ENCODE measurements at places on chromosomes 1 and 21.

GRCh38 chr1:233759665-233760064 lies 144.8 kb upstream of the SLC35F3 start:
- no peak overlapping the region for H3K4me3 ChIP-seq
- no peaks in the 10 kb centered on the region for H3K27me3 ChIP-seq
- H3K36me3 ChIP-seq = no peaks in the 10 kb centered on the region
- no peak for DNase-seq

DNA sequence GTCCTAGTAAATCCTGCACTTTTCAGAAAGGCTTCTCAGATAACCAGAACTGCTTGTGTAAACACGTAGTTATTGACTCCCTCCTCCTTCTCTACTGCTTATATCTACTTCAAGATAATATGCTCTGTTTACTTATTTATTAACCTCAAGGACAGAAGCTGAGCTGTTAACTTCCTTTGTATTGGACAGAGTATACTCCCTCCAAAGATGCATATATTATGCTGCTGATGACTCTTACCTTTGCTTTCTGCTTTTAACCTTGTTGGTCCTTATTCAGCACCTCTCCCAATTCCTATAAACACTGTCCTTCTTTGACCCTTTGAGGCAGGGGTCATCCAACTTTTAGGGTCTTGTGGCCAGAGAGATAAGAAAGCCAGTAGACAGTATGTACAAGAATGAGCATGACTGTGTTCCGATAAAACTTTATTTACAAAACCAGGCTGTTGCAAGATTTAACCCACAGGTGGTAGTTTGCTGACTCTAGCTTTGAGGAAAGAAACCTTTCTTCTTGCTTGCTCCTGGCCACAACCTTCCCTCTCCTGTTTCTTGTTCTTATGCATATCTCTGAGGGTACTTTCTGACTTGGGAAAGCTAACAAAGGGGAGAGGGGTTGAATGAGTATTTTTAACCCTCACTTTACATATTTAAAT lies 4.9 kb downstream of the TPM3 start:
- H3K4me3 ChIP-seq = no peak overlapping the region
- H3K4me1 ChIP-seq = no peaks in the 10 kb centered on the region
- H3K27ac ChIP-seq = peak overlapping the region; percentile 84

DNA sequence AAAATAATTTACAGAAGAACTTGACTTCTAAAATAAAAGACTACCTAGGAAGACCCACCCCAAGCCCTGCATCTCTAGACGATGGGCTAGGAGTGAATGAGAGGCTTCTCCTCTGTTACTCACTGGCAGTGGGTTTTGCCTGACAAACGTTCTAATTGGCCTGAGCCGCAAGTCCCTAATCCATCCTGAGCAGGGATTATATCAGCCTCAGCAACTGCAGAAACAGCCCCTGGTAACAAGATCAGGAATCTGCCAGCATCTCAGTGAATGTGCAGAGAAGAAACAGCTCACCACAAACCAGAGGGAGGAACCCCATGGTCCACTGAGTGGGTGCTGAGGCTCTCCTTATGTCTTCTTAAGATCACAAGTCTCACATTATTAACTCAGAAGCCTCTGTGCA lies 240.6 kb downstream of the BRINP2 start:
- no peak for DNase-seq
- H3K4me1 ChIP-seq = no peaks in the 10 kb centered on the region
- H3K4me3 ChIP-seq = no peak overlapping the region
- H3K36me3 ChIP-seq = no peaks in the 10 kb centered on the region

DNA sequence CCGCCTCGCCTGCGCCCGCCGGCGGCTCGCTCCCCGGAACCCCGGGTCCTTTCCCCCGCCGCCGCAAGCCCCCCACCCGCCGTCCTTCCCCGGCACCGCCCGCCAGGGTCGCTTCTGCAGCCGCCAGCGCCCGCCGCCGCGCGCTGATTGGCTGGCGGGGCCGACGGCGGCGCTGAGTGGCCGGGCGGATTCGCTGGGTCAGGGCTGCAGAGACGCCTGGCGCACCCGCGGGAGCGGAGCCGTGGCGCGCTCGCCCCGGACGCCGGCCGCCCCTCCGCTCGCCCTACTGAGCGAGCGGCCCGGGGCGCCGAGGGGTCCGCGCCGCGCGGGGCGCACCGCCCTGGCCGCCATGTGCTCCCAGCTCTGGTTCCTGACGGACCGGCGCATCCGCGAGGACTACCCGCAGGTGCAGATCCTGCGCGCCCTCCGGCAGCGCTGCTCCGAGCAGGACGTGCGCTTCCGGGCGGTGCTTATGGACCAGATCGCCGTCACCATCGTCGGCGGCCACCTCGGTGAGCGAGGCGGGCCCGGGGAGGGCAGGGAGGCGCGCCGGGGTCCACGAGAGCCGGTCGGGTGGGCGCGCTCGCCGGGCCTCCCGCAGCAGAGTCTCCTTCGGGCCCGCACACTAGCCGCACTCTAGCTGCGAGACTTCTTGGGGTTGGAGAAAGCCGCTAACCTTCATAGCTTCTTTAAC lies at the start of gene RIMKLA:
Gene RIMKLA, plus strand, starts transcription at position 207 of the 694 bp plus-strand sequence. Its CDS starts 143 bp downstream, at position 350.
- no peaks in the 10 kb centered on the region for H3K4me1 ChIP-seq
- no peak within 1 kb of the TSS for H3K27ac ChIP-seq
- peaks cover 5% of the 10 kb centered on the region for H3K27me3 ChIP-seq
- no peaks in the 10 kb centered on the region for H3K36me3 ChIP-seq

DNA sequence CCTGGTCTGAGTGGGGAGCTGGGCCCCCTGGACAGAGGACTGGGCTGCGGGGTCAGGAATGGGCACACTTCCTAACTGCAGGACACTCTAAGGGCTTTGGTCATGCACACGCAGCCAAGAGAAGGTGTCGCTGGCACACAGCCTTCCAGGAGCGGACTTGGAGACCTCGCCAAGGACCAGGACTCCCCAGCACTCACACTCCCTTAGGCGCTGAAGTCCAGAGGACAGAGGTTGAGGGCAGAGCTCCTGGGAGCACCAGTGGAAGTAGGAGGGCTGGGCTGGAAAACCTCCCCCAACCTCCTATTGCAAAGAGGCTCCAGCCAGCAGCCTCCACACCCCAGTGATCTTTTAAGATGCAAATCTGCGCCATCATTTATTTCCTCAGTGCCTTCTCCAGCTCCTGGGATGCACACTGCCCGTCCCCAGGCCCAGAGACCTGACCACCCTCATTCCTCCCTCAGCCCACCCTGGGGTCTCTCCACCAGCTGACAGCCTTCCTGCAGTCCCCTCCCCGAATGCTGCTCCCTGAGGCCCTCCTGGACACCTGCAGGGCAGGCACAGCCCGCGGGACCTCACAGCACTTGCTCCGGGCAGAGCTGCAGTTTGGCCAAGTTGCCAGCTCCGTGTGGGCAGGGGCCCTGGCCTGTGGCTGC lies 3.0 kb downstream of the TSPEAR start:
- H3K4me1 ChIP-seq = peaks cover 16% of the 10 kb centered on the region
- no peak overlapping the region for H3K27ac ChIP-seq
- peaks cover 32% of the 10 kb centered on the region for H3K27me3 ChIP-seq
- H3K4me3 ChIP-seq = peak overlapping the region; percentile 10

GRCh38 chr1:11101347-11101746 lies 1.7 kb upstream of the EXOSC10 start:
- no peak overlapping the region for H3K27ac ChIP-seq
- no peaks in the 10 kb centered on the region for H3K27me3 ChIP-seq
- no peak for DNase-seq
- no peaks in the 10 kb centered on the region for H3K4me1 ChIP-seq

- no peak overlapping the region for H3K27ac ChIP-seq
- no peak overlapping the region for H3K4me3 ChIP-seq
- no peak for DNase-seq
- H3K36me3 ChIP-seq = no peaks in the 10 kb centered on the region
- H3K27me3 ChIP-seq = no peaks in the 10 kb centered on the region
These were observed 167.9 kb downstream of the DYRK1A start for GRCh38 chr21:37534431-37534830.

- no peak for DNase-seq
- peaks cover 4% of the 10 kb centered on the region for H3K4me1 ChIP-seq
- H3K4me3 ChIP-seq = no peak overlapping the region
These were observed 2.5 kb downstream of the MFSD2A start for GRCh38 chr1:39957299-39958015.

DNA sequence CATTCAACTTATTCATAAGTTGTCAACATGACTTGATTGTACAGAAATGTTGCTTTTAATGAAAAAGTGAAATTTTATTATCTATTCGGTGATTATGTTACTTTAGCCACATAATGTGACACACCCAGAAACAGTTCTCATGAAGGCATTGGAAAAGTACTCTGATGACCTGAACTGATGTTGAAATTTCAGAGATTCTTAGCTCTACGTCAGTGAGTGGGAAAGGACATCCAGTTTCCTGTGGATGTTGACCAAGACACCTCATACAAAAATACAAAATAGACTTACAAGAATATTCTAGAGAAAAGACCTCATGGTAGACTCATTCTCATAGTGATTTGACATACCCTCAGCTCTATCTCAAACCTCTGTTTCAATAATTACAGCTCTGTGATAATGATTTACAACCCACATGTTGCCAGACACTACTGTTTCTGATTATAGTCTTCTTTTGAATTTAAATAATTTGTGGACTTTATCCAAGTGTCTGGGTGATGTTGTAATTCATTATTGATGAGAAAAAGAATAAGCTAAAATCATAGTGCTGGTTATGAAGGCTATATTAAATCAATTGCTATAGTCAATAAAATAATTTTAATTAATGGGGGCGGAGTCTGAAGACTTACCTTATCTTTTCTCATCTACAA lies 37.3 kb downstream of the KCNK2 start:
- H3K36me3 ChIP-seq = no peaks in the 10 kb centered on the region
- H3K27me3 ChIP-seq = no peaks in the 10 kb centered on the region
- no peak for DNase-seq
- H3K4me3 ChIP-seq = no peak overlapping the region
- H3K27ac ChIP-seq = no peak overlapping the region
